ENCODE measurements at places on chromosomes 7 and 10.
A peak's percentile ranks its signal among the peaks of the same experiment; 100 is the strongest.

- no peak for DNase-seq
These were observed 9.6 kb upstream of the VWC2 start for GRCh38 chr7:49763791-49764190.

DNA sequence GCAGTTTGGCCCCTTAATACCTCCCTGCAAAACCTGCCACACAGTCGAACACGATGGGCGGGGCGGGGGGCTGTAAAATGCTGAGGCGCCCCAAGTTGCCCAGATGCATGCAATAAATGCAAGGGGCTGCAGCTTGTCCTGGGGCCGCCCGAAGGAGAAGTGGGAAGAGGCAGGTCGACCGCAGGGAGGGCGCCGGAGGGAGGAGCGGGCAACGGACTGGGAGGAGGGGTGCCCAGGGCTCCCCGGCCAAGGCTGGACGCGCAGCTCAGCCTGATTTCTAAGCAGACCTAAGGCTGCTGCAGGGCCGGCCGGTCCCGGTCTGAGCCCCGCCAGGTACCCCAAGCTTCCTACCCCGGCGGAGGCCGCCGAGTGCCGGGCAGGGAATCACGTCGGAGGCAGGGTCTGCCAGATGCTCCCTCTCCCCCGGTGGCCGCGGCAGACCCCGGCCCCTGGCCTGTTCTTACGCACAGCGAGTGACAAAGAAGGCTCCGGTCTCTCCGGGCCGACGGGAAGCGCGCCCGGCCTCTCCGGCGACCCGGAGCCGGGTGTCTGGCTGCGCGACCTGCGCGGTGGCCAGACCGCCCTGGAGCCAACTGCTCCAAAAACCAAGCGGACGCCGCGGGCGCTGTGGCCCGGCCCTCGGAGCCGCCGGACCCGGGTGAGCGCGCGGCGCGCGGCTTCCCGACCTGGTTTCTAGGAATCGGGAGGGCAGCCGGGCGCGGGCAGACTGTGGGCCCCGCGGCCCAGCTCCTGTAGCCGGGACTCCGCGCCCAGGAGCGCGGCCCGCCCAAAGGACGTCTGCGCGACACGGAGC, 744 bp upstream of the EBF3 start:
- DNase-seq = no peak

GRCh38 chr7:74092964-74093471, 9.4 kb downstream of the LIMK1 start:
- DNase-seq = no peak

GRCh38 chr7:149704507-149704906, 68.9 kb downstream of the ZNF467 start:
- DNase-seq = no peak

- peak; percentile 92 for DNase-seq
These were observed 15.7 kb downstream of the PPP1R3C start for GRCh38 chr10:91617072-91617609.

Data from fibroblast of skin of right biceps (primary cell).